ENCODE measurements at places on chromosomes 11 and 22. TPM values are rescaled to one million over a fixed set of nuclear protein-coding genes. Genes with fewer than 3 reads are reported as not detected.

GRCh38 chr22:17083811-17084441 is 874 bp upstream of the IL17RA start:
- peak overlapping the region; percentile 87 for H3K4me3 ChIP-seq
- H3K36me3 ChIP-seq = no peaks in the 10 kb centered on the region
- H3K27ac ChIP-seq = peak overlapping the region; percentile 100
- H3K27me3 ChIP-seq = no peaks in the 10 kb centered on the region

GRCh38 chr22:47902646-47903180 is 1140.3 kb downstream of the TBC1D22A start:
- H3K36me3 ChIP-seq = no peaks in the 10 kb centered on the region
- no peaks in the 10 kb centered on the region for H3K27me3 ChIP-seq
- no peak overlapping the region for H3K27ac ChIP-seq
- no peaks in the 10 kb centered on the region for H3K4me1 ChIP-seq
- H3K4me3 ChIP-seq = no peak overlapping the region
- DNase-seq = no peak

GRCh38 chr11:123545726-123546270 is 108.6 kb downstream of the SCN3B start:
- no peaks in the 10 kb centered on the region for H3K36me3 ChIP-seq
- no peak for DNase-seq
- no peaks in the 10 kb centered on the region for H3K4me1 ChIP-seq
- no peak overlapping the region for H3K4me3 ChIP-seq

DNA sequence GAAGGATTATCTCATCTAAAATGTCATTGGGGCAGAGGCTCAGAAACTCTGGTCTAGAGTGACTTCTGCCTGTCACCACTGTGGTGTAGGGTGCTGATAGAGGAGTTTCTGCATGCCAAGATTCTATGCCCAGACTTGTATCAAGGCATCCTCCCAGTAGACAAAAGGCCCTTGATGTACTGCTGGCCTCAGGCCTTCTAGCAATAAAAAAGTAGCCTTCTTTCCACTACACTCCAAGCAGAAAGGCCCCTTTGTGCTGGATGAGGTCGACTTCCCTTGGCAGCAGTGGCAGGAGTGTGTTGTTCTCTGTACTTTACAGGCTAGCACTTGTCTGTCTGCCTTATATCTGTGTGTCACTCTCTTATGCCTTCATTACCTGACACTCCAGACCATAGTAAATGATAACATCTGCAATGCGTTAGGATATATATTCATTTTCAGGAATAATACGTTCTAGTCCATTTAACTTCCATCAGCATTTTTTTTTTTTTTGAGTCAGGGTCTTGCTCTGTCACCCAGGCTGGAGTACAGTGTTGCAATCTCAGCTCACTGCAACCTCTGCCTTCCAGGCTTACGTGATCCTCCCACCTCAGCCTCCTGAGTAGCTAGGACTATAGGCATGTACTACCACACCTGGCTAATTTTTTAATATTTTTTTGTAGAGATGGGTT is 49.5 kb upstream of the RRM1 start:
- DNase-seq = no peak
- no peaks in the 10 kb centered on the region for H3K36me3 ChIP-seq
- H3K4me3 ChIP-seq = no peak overlapping the region
- no peaks in the 10 kb centered on the region for H3K27me3 ChIP-seq
- H3K4me1 ChIP-seq = peaks cover 3% of the 10 kb centered on the region
- H3K27ac ChIP-seq = no peak overlapping the region

- no peak overlapping the region for H3K27ac ChIP-seq
- no peak for DNase-seq
- H3K27me3 ChIP-seq = no peaks in the 10 kb centered on the region
- H3K4me1 ChIP-seq = no peaks in the 10 kb centered on the region
- no peak overlapping the region for H3K4me3 ChIP-seq
Observed at GRCh38 chr11:78869293-78869692, 294.6 kb upstream of the NARS2 start.

DNA sequence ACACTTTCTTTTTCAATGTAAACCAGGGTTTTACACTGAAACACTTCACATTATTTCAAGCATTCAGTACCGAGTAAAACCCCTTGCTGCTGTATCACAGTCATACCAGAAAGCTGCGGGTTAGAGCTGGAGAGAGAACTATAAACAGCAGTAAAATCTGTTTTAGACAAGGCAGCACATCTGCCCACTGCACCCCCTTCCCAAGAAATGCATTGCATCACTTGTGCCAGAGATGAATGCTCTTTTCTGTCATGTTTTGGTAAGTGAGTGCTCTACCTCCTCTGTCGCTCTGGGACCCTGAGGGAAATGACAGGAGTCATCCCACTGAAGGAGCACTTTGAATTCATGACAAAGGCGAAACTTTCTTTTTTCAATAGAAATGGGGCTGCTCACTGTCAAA is 107.2 kb downstream of the MAML2 start:
- peaks cover 48% of the 10 kb centered on the region for H3K4me1 ChIP-seq
- no peaks in the 10 kb centered on the region for H3K36me3 ChIP-seq
- no peaks in the 10 kb centered on the region for H3K27me3 ChIP-seq
- peak overlapping the region; percentile 31 for H3K27ac ChIP-seq

GRCh38 chr11:44305470-44306051 is 4.4 kb downstream of the ALX4 start:
- peak; percentile 84 for DNase-seq
- peaks cover 100% of the 10 kb centered on the region for H3K27me3 ChIP-seq
- no peak overlapping the region for H3K27ac ChIP-seq
- peaks cover 6% of the 10 kb centered on the region for H3K4me1 ChIP-seq

DNA sequence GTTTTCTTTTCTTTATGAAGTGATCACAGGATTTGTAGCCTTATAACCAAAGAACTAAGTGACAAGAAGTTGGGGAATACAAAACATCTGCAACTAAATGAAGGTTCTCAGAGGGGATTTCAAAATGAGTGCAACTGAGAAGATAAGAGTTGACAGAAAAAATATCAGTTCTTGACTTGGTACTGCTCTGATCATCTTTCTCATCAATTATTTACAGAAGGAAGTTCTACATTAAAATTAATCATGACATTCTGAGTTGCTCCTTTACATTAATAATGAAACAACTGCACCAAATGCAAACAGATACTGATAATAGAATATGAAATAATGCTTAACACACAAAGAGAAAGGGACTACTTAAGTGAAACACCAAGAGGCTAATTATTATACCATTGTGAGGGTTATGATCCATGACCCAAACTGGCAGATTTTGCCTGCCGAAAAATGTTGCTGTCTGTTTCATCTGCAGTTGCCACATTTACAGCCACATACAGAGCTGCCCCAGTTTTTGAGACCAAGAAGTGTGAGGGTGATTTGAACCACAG is 561.9 kb upstream of the ANO5 start:
- no peak overlapping the region for H3K27ac ChIP-seq
- H3K36me3 ChIP-seq = no peaks in the 10 kb centered on the region
- H3K27me3 ChIP-seq = no peaks in the 10 kb centered on the region
- DNase-seq = no peak

GRCh38 chr11:60367009-60367408 is 11.3 kb upstream of the MS4A7 start:
- DNase-seq = no peak
- no peaks in the 10 kb centered on the region for H3K36me3 ChIP-seq
- no peak overlapping the region for H3K27ac ChIP-seq
- H3K27me3 ChIP-seq = no peaks in the 10 kb centered on the region
- H3K4me1 ChIP-seq = peaks cover 51% of the 10 kb centered on the region
- no peak overlapping the region for H3K4me3 ChIP-seq

GRCh38 chr11:3989921-3990290 is 104.7 kb upstream of the RRM1 start:
- no peak overlapping the region for H3K4me3 ChIP-seq
- no peak for DNase-seq
- H3K27ac ChIP-seq = no peak overlapping the region
- no peaks in the 10 kb centered on the region for H3K4me1 ChIP-seq
- H3K27me3 ChIP-seq = no peaks in the 10 kb centered on the region

Gene CALCA
- total RNA-seq = 1.3 TPM

Gene FZD4
- total RNA-seq = 25.1 TPM

Gene ANKK1
- 0.09 TPM for total RNA-seq

Gene MPZL2
- 117 TPM for total RNA-seq

Gene DGCR6
- total RNA-seq = 6.1 TPM

Measured in left lung (tissue), 14 donors.